Endothelial cell (in vitro differentiated cells): ENCODE measurements at places on chromosomes 6 and 20. TPM values are rescaled to one million over a fixed set of nuclear protein-coding genes. Genes with fewer than 3 reads are reported as not detected.

DNA sequence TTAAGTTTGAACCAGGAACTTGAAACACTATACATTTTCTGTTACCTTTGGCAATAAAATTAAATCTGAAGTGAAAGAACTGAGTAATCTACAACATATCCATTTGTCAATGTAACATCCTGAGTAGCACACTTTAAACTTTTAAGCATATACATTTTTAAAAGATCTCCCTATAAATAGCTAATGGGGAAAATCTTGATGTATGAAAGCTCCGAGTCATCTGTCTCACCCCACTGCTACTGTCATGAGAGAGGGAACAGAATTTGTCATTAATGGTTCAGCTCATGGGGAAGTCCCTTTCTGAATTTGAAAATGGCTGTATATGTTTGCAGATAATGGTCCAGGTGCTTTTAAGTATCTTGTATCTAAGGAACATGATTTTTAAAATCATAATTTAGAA lies 55.2 kb upstream of the NOX3 start:
- no peak for DNase-seq

DNA sequence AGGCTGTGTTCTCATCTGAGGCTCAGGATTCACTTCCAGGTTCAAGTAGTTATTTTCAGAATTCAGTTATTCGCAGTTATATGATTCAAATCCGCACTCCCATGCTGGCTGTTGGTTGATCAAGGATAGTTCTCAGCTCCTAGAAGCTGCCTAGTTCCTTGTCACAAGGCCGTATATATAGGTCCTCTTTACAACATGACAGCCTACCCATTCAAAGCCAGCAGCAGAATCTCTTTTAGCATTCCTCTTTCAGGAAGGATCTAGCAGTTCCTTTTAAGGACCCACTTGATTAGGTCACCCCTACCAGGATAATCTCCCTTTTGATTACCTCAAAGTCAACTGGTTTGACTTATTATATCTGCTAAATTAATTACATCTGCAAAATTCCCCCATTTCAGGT lies 23.8 kb upstream of the LAMP5 start:
- no peak for DNase-seq

DNA sequence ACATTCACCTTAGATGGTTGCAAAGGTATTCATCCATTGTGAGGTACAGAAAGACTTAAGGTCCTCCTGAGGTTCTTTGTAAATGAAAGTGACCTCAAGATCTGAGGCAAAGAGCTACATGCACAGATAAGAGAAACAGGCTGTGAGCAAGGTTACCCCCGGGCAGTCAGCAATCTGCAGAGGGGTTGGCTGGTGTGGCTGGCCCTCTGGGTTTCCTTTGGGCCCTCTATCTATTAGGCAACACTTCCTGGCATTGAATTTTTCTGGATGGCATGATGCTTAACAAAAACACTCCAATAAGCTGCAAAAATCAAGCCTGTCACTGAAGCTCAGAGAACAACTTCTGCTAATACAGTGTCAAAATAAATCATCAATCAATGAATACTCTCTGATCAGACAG lies 48.9 kb upstream of the RALGAPA2 start:
- peak; percentile 48 for DNase-seq

- DNase-seq, result no peak
Observed at GRCh38 chr20:57959589-57959988, 249.8 kb upstream of the PMEPA1 start.

- no peak for DNase-seq
Observed at GRCh38 chr6:90459225-90459758, 127.6 kb downstream of the MAP3K7 start.

DNA sequence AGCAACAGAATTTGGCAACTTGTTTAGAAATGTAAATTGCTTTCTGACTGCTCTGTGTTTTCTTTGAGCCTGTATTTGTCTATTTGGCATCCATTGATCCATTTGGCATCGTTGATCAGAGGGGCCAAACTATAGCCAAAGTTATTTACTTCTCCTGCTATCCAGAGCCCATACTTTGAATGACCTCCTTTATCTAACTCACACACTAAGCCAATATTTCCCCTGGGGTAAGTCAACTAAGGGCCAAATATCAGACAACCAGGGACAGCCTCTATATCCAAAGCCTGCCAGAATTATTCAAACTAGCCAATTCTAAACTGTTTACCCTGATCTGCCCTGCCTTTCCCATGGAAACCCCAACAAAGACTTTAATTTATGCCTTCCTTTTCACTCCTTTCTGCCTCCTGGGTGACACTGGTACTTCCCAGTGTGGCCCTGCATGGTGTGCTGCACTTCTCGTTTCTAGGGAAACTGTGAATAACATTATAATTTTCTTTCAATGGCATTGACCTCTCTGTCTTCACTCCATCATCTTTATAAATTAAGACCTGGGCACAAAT lies 19.8 kb upstream of the ZNF184 start:
- DNase-seq, result no peak

GRCh38 chr6:14059791-14060436 lies 57.7 kb upstream of the CD83 start:
- no peak for DNase-seq

DNA sequence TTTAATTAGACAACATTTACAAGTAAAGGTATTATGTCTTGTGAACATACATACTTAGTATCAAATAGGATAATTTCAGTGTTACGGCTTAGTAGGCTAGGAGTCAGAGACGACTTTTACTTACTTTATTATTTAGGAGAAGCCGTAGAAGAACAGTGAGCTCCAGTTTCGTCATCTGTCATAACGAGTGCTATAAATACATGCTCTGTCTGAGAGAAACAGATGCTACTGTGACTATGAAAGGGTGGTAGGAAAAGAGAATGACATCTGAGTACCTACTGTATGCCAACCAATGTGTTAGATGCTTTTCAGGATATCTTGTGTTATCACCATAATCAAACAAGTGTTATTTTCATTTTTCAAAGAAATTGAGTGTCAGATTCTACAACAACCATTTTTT lies 119.0 kb downstream of the EYA4 start:
- no peak for DNase-seq

The UQCC2 gene
- total RNA-seq, result 54.9 TPM

The OPRL1 gene
- 10.2 TPM for total RNA-seq
